ENCODE measurements at places on chromosomes 11 and 22.

DNA sequence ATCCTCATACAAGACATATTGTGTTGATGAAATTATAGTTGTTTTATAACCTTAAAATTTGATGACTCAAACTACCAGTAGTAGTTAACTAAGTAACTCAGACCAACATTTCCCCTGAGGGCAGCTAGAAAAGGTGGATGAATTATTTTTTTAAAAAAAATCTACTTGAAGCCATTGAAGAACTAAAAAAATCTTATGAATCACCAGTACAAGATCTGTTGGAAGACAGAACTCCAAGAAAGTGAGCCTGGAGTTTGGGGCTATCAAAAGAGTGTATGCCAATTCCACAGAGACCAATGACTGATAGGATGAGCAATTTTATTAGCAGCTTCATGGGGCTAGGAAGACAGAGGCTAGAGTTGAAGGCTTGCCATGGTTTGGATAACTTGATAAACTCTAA is 72.4 kb downstream of the CYP2R1 start:
- no peak for DNase-seq

DNA sequence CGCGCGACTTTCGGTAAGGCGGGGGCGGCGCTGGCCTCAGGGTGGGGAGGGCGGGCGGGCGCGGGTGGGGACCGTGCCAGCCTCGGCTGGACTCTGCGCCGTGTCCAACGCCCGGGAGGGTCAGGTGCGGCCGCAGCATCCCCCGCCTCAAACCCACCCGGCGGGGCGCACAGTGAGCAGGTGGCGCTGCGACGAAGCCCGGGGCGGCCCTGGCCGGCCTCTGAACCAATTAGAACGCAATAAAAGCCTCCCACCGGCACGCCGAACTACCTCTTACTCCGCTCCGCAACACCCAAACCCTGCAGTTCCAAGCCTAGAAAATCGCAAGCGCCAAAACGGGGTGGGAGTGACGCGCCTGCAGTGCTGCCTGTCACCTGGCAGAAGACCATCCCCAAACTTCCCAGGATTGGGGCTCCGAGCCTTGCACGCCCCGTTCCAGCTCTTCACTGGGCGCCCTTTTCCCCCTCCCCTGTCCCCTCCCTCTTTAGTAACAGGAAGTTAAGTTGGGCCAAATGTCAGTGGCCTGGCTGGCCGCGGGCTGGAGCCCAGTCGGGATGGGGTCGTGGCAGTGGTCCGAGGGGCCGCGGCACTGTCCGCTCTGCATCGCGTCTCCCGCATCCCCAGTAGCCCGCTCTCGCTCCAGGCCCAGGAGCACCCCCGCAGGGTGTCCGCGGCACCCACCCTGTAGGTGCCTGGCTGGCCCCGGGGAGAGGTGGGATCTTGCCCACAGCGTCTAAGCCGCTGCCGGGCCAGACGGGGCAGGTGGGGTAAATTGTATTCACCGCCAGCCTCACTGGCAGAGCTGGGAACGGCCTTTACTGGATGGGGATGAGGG is 541 bp downstream of the MICAL2 start:
- DNase-seq = peak; percentile 31

- DNase-seq = peak; percentile 89
Measured at GRCh38 chr11:1502954-1503707, 16.6 kb upstream of the MOB2 start.

DNA sequence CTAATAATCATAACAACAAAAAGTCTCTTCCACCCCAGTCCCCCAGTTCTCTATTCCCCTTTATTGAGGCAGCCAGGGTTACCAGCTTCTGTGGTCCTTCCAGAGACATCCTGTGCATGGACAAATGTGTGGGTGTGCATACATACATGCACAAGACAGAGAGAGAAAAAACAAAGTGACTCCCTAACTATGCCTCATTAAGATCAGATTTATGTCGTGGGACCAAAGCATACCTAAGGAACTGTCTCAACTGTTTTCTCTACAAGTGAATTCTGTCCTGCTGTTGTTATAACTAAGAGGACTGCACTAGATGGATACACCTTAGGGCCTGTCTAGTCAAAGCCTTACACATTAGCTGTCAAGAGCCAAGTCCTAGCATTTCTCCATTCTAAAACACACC is 106.7 kb downstream of the MRTFA start:
- DNase-seq = no peak

- no peak for DNase-seq
Measured at GRCh38 chr11:69692422-69692821, 11.4 kb downstream of the FGF19 start.

DNA sequence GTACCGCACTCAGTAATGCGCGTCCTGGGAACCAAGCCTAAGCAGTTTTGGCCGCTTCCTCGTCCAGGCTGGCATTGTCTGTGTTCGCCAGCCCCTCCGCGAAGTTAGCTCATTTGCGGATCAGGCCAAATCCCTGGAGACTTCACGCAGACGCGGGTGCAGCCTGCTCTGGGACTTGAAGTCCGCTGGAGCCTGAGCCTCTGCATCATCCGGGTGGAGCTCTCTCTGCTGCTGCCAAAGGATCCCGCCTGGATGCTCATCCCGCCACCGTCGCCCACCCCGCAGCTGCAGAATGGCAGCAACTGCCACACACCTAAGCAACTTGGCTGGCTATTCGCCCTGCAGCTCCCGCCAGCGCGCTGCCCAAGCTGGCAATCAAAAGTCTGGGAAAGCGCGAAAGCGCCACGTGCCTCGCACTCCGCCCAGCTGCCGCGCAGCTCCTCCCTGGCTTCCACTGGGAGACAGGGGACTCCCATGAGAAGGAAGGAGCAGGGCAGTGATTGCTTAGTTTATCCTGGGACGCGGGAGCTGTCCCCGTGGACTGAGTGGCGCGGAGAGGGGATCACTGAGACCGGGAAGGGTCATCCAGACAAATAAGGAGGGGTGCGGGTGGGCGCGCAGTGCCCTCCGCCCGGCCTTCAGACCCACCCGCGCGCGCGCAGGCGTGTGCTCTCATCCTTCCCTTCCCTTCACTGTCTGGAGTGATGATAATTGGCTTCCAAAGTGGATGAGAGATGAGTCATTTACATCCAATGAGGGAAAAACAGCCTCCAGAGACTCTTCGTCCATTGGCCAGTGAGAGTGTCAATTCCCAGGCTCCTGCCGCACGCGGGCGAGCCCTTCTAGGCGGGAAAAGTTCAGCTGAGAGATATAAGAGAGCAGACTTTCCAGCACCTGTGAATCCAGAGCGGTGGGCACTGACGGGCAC is 23.2 kb upstream of the GLYATL1B start:
- no peak for DNase-seq

- DNase-seq = no peak
Measured at GRCh38 chr11:55172734-55173415, 89.1 kb upstream of the TRIM48 start.
